ENCODE measurements at places on chromosomes 11 and 22.

DNA sequence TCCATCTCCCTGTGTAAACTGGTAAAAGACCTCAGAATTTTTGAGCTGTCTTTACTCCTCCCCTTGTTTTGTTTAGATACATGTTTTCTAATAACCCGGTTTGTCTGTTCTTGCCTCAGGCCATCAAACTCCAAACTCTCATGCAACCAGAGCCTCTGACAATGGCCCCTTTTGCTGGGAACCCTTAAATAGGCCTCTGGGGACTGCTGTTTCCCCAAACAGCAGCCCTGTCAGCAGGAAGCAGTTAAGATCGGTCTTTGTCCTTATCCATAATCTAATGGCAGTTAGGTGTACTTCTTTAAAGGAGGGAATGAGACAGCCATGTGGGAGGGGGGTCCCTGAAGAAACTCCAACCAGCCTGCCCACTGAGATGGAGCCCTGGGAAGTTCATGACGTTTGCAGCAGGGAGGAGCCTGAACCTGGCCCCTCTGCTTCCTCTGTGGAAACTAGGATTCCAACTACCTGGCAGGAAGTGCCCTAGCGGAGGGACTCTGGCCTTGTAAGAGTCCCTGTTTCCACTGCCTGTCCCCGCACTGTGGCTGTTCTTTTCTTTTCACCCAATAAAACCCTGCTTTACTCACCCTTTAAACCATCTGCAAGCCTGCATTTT lies 1354.4 kb downstream of the LRRC4C start:
- no peak for DNase-seq

GRCh38 chr11:75639762-75640181 lies 29.1 kb downstream of the MAP6 start:
- no peak for DNase-seq

GRCh38 chr11:47398011-47398410 lies 10.4 kb upstream of the SLC39A13 start:
- DNase-seq, result no peak

DNA sequence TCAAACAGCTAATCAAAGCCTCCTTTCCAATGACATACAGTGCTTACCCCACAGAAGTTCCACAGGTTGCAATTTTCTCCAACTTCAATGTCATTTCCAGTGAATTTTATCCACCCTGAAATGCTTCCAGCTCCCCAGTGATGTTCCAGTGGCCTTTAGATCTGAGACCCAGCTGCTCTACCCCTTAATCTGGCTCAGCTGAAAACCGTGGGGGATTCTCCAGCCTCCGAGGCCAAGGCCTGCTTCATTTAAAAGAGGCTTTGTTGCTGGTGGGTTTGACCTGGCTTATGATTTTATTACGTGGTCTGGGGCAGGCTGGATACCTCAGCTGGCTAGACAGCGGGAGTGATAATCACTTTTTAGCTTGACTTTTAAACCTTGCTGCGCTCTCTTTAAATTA lies 10.9 kb downstream of the HEPHL1 start:
- no peak for DNase-seq

- no peak for DNase-seq
Observed at GRCh38 chr22:32685512-32685911, 116.0 kb upstream of the TIMP3 start.

Measured in effector CD8-positive, alpha-beta T cell (primary cell).